ENCODE measurements at places on chromosomes 2 and 18.

DNA sequence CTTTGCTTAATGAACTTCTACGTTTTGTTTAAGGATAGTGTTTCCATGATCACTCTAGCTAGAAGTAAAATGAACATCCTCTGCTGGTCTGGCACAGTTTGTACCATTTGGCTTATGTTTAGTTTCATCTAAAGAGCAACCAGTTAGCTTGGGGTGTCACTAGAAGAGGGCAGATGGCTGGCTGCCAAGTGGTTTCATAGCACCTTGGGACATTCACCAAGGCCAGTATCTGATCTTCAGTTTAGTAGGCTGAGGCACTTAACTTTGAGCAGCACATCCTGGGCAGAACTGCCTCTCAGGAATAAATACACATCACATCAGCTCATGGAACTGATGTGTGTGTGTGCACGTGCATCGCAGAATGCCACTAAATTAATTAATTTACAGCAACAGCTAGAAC lies 68.4 kb downstream of the NXPH2 start:
- no peak for DNase-seq

GRCh38 chr2:32772638-32773447 lies 145.0 kb downstream of the TTC27 start:
- peak; percentile 81 for DNase-seq

- DNase-seq = no peak
Observed at GRCh38 chr18:44143072-44143471, 537.6 kb upstream of the SETBP1 start.

DNA sequence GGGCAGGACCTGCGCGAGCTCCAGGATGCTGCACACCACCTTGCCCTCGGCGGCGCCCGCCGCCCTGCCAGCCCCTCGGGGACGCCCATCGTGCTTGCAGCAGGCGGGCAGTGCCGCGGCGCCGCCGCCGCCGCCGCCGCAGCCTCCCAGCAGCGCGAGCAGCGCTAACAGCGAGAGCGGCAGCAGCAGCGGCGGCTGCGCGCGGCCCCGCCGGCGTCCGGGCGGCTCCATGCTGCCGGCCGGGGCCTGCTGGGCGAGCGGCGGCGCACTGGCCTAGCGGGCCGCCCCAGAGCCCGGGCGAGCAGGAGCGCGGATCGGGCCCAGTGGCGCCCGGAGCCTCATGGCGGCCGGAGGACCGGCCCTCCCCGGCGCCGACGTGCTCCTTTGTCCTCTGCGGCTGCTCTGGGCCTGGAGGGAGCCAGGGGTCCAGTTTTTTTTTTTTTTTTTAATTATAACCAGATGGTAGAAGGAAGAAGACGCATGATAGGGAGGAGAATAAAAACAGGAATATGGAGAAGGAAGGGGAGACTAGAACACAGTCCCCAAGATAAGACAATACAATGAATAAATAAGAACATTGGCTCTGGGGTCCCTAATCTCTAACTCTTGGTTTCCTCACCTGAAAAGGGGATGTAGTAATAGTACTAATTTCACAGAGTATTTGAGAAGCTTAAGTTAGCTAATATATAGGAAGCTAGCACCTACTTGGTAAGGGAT lies 17.1 kb upstream of the ANKRD62 start:
- peak; percentile 54 for DNase-seq

GRCh38 chr2:219266886-219267285 lies 12.3 kb upstream of the DNAJB2 start:
- DNase-seq = no peak

DNA sequence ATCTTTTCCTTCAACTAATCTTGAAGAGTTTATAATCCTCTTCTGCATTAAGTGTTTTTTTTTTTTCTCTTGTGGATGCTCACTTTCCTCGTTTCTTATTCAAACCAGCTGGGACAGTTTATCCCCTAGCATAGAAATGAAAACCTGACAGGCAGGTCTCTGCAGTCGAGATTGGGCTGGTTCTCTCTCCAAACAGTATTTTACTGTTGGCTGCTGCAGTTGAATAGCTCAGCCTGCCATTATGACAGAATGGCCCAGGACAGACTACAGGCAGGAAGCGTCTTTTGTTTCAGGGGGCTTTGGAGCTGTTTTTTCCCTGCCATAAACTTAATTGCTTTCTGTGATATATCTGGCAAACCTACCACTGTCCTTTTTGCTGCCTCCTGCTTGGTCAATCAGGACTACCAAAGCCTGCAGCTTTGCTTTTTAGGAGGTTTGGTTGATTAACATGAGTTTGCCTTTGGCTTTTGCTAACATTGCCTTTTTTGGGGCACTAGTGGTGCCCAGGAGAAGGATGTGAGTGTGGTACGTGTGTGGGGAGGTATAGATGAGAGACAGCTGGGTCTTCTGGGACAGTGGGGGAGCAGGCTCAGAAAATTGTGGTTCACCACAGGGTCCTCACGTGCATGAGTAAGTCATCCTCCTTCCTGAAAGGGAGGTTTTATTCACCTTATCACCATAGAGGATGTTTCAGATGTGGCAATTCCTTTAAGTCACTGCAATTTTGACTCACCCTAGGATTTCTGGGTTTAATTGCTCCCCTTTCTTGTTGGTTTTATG lies 128.7 kb downstream of the LYPD6B start:
- peak; percentile 9 for DNase-seq
